ENCODE measurements at places on chromosomes 12 and 14.

DNA sequence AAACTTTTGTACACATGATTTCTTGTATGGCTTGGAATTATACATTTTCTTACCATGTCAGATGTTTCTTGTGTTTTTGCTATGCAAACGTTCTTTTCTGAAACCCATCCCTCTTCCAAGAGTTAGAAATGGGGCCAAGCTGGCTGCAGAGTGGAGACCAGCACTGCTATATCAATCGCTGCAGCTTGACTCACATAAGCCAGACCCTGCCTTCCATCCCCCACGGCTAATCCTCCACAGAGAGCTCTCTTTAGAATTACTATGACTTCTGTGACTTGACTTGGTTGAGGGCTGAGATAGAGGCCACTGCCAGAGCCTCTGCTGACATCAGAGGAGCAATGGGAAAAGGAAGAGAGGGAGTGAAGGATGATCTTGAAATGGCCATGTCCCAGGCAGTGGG lies 147.9 kb downstream of the DACT1 start:
- no peak for DNase-seq

GRCh38 chr14:50577982-50578381 lies 18.0 kb downstream of the ATL1 start:
- no peak for DNase-seq

- no peak for DNase-seq
Measured at GRCh38 chr12:26278266-26278665, 82.9 kb downstream of the SSPN start.

DNA sequence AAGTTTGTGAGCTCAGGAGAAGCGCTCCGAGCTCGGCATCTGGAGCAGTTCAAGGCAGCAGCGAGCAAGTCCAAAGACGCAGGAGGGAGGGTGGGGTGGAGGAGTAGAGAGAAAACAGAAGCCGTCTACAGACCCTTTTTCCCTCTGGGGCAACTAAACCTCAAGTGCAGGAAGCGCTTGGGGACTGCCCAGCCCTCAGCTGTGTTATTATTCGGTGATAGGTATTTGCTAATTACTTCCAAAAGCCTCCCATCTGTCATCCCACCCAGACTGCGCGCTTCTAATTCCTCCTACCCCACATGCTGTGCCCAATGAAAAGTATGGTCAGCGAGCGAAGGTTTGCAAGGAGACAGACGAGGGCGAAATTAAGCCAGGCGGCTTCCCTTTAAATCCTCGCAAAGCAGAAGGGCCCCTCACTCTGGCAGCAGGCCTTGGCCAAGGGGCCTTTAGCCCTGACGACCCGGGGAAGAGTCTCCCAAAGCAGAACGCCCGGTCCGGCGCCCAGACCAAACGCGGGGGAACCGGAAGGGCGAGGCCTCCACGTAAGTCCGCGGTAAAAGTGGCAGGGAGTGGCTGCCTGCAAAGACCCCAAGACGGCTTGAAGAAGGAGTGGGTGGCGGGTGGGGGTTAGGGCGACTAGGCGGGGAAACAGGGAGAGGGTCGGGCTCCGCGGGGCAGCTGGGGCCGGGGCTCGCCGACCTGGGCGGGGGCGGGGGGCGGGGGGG lies 507 bp upstream of the CD9 start:
- no peak for DNase-seq

- no peak for DNase-seq
Measured at GRCh38 chr14:106141242-106142220, 615.1 kb downstream of the TMEM121 start.

DNA sequence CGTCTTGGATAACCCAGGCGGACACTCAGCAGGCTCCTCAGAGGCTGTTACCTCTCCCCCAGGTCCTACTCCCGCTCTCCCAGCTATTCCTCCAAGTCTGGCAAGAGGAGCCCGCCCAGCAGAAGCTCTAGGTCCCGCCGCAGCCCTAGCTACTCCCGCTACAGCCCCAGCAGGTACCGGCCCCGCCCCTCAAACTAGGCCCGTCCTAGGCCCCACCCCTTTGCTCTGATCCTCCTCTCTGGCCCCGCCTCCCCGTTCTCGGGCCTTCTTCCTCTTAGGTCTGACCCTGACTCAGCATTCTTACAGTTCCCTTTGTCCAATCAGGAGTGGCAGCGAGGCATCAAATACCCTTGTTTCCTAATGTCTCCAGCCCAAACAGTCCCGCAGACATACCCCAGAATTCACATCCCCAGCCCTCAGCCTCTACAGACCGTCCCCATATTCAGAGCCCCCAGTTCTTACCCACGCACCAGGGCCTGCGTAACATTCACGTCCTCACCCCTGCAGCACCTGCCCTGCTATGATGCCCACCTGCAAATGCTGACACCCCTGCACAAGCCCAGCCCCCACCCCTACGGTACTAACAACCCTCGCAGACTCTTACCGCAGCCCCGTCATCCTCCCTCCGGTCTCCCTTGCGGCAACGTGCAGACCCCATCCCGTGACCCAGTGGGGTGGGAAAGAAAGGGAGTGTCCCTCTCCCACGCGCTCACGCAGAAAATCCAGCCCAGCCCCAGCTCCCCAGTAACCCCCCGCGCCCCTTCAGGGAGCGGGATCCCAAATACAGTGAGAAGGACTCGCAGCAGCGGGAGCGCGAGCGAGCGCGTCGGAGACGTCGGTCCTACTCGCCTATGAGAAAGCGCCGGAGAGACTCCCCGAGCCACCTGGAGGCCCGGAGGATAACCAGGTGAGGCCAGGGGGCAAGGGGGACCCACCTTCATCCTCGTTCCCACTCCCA lies 25.0 kb upstream of the HSPB8 start:
- DNase-seq = peak; percentile 16

- no peak for DNase-seq
Measured at GRCh38 chr12:76636121-76636692, 76.6 kb upstream of the OSBPL8 start.

GRCh38 chr12:38892087-38892786 lies 13.2 kb downstream of the CPNE8 start:
- DNase-seq = no peak

- DNase-seq = no peak
Measured at GRCh38 chr12:14563046-14563445, 4.6 kb downstream of the PLBD1 start.

DNA sequence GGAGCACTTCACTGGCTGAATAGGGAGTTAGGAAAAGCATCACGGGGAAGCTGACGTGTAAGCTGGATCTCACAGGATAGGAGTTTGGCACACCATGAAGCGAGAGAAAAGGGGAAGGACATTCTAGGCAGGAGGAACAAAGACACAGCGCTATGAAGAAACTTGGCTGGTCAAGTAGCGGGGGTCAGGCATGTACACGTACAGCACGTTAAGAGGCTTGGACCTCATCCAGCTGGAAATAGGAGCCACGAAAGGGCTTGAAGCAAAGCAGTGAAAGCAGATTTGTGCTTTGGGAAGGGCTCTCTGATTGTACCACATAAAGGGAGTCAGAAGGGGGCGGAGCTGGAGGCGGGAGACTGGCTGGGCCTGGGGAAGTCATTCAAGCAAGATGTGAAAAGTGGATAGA lies 19.6 kb upstream of the GALNT8 start:
- DNase-seq = no peak

DNA sequence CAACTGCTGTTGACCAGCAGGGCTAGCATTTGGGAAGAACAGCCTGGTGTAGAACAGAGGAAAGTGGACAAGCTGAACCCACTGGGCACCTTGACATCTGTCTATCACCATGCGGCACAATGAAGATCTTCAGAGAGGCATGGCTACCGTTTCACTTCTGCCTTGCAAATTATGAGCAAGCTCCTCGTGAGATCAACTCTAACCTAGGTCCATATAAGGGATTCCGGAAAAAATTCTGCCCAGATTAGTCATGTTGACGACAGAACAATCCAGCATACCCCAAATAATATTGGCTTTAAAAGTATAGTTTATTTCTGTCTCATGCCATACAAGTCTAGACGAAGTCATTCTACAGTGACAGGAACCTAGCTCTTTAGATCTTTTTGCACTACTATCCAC lies 91.6 kb upstream of the ATF7IP start:
- DNase-seq = no peak

Measured in foreskin melanocyte (primary cell).